Esophagus squamous epithelium (tissue), 5 donors: ENCODE measurements at places on chromosomes 7 and 10. TPM values are rescaled to one million over a fixed set of nuclear protein-coding genes. Genes with fewer than 3 reads are reported as not detected.

The SEMA3D gene
- 0.06 TPM for total RNA-seq

The SLC13A1 gene
- total RNA-seq = not detected

The FBXO24 gene
- not detected for total RNA-seq

GRCh38 chr7:156177422-156178055 lies 365.3 kb upstream of the SHH start:
- no peaks in the 10 kb centered on the region for H3K27me3 ChIP-seq
- H3K4me3 ChIP-seq = no peak overlapping the region
- no peaks in the 10 kb centered on the region for H3K36me3 ChIP-seq

DNA sequence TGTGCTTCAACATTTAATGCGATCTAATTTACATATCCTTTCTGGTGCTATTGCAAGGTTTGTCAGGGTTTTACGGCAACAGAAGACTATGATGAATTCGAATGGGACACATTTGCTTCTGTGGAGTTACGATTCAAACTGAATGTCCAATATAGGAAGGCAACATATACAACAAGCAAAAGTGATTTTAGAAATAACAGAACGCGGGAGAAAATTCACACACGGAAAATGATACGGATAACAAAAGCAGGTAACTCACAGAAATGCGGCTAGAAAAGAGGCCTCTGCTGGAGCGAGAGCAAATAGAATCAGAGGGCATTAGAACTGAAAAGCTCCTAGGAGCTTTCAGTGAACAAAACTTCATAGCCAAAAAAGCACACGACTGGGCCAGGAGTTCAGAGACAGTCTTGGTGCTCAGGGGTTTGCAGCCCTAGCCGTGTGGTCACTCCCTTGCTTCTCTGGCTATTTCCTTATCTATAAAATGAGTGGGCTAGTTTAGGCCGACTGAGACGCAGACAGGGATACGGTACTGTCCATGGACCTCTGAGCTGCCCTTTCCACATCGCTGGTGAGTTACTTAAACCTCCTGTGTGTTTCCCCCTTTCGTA lies 557 bp upstream of the TAX1BP1 start:
- no peaks in the 10 kb centered on the region for H3K36me3 ChIP-seq
- peak overlapping the region; percentile 96 for H3K27ac ChIP-seq
- H3K4me3 ChIP-seq = peak overlapping the region; percentile 94
- no peak for DNase-seq

GRCh38 chr7:99504281-99504602 lies 220 bp upstream of the ZKSCAN5 start:
- peaks cover 34% of the 10 kb centered on the region for H3K4me1 ChIP-seq
- no peak for DNase-seq
- peaks cover 3% of the 10 kb centered on the region for H3K36me3 ChIP-seq
- H3K27me3 ChIP-seq = no peaks in the 10 kb centered on the region
- peak overlapping the region; percentile 94 for H3K27ac ChIP-seq

The MSMB gene
- total RNA-seq = not detected

DNA sequence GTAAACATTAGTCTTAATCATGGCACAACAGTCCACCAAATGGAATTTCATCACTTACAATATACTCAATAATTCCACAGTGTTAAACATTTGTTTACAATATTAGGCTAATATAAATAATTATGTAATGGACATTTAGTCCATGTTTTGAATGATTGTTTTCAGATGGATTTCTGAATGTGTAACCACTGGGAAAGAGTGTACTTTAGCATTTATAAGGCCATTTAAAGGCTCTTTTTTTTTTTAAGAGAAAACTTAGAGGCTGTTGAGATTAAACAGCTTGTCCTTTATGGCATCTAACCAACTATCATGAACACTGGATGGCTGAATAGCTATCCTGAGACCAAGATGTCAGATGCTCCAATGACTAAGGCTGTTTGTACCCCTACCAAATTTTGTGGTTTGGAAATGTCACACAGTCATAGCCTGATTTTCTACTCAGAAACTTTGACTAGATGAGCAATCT lies 248.3 kb upstream of the GLI3 start:
- no peak for DNase-seq
- no peaks in the 10 kb centered on the region for H3K36me3 ChIP-seq
- peaks cover 5% of the 10 kb centered on the region for H3K4me1 ChIP-seq

- H3K27ac ChIP-seq = no peak overlapping the region
- no peaks in the 10 kb centered on the region for H3K27me3 ChIP-seq
- DNase-seq = no peak
- H3K36me3 ChIP-seq = no peaks in the 10 kb centered on the region
Observed at GRCh38 chr10:89549510-89549909, 14.1 kb upstream of the SLC16A12 start.

DNA sequence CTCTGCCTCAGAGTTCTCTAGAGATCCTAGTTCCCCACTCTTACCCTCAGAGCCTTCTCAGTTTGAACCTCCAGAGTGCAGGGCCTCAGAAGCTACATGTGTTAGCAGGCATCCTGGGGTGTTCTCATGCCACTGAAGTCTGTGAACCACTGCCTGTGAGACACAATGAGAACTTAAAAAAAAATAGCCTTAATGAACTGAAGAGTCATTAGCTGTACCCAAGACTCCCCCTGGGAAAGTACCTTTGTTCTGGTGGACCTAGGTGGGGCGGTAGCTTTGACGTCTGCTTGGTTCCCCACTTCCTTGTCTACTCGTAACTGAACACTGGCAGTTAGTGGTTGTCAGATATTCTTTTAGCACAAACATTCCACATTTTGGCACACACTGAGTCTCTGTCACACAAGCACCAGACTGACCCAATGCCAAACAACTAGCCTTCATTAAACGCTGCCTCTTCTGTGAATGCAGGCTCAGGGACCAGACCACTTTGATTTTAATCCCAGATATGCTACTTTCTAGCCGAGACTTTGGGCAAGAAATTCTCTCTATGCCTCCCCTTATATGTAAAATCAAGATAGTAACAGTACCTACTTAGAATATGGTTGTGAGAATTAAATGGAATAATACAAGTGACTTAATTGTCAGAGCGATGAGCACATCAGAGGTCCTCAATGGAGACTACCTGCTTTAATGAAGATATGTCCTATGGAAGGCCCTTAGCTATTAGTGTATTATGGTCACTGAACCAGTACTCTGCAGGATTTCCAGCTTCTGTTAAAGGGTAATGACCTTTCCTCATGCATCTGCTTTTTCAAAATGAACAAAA lies 75.3 kb upstream of the CC2D2B start:
- H3K4me3 ChIP-seq = no peak overlapping the region
- peak overlapping the region; percentile 86 for H3K27ac ChIP-seq
- H3K36me3 ChIP-seq = no peaks in the 10 kb centered on the region
- H3K27me3 ChIP-seq = no peaks in the 10 kb centered on the region

DNA sequence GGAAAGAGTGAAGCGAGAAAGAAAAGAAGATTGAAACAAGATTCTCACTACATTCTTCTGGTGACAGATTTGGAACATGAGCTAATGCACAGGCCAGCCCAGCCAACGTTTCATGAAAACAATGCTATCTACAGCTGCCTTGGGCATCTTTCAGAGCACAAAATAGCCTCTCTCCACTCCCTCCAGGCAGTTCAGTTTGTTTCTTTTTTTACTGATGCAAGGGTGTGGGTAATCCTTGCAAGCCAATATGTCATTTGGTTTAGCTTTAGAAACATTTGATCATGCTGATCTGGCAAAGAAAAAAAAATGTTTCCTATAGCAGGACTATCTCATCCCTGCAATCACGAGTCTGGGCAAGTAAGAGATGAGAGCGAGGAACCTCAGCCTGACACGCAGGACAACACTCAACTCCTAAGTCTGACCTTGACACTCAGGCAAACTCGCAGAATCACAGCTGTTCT lies 35.9 kb downstream of the SVIL start:
- no peak for DNase-seq
- peak overlapping the region; percentile 90 for H3K27ac ChIP-seq
- H3K36me3 ChIP-seq = no peaks in the 10 kb centered on the region
- H3K4me1 ChIP-seq = peaks cover 85% of the 10 kb centered on the region

DNA sequence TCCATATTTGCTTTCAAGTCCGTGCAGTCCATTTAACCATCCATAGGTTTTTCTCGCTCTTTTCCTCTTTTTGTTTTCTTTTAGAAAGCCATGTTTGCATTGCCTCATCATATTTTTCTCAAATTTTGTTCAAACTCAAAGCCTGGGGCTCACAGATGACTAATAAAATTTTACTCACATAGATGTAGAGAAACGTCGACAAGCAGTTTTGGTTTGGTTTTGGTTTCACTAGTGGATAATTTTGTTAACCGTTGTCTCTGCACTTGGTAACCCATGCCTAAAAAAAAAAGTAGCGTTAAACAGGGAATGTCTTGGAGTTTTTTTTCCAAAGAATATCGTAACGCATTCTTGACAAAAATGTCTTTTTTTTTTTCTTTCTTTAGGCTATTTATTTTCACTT lies 344.2 kb upstream of the GALNT17 start:
- no peak overlapping the region for H3K4me3 ChIP-seq
- H3K27ac ChIP-seq = no peak overlapping the region
- no peaks in the 10 kb centered on the region for H3K27me3 ChIP-seq
- peaks cover 13% of the 10 kb centered on the region for H3K36me3 ChIP-seq

The SPDYE5 gene
- not detected for total RNA-seq

The UNCX gene
- not detected for total RNA-seq

DNA sequence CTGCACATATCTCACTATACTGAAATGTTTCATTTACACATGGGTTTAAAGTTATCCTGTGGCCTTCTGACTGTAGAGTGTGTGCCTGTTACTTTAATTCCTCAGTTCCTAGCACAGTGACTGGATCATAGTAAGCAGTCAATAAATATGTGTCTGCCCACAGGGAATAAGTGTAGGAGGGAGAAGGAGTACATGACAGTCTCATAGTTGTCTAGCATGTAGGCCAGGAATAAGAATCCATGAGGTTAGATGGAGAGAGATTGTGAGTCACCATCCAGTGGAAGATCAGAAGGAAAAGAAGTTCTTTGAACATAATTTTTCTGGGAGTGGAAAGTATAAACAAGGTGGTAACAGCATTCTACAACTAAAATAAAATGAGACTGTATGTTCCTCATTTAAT lies 36.6 kb upstream of the SEMA3A start:
- H3K27me3 ChIP-seq = no peaks in the 10 kb centered on the region
- H3K4me1 ChIP-seq = no peaks in the 10 kb centered on the region
- H3K27ac ChIP-seq = no peak overlapping the region
- DNase-seq = no peak
- no peak overlapping the region for H3K4me3 ChIP-seq

GRCh38 chr10:26478061-26478460 lies 39.9 kb downstream of the APBB1IP start:
- no peaks in the 10 kb centered on the region for H3K4me1 ChIP-seq
- no peak overlapping the region for H3K27ac ChIP-seq
- no peaks in the 10 kb centered on the region for H3K36me3 ChIP-seq
- H3K4me3 ChIP-seq = no peak overlapping the region
- no peak for DNase-seq

- H3K4me3 ChIP-seq = no peak overlapping the region
- no peak overlapping the region for H3K27ac ChIP-seq
- no peaks in the 10 kb centered on the region for H3K27me3 ChIP-seq
- no peaks in the 10 kb centered on the region for H3K4me1 ChIP-seq
- DNase-seq = no peak
- no peaks in the 10 kb centered on the region for H3K36me3 ChIP-seq
Observed at GRCh38 chr10:4685904-4686643, 139.9 kb upstream of the AKR1E2 start.

GRCh38 chr10:106301146-106301545 lies 863.4 kb downstream of the SORCS1 start:
- H3K4me3 ChIP-seq = no peak overlapping the region
- no peaks in the 10 kb centered on the region for H3K36me3 ChIP-seq
- no peaks in the 10 kb centered on the region for H3K27me3 ChIP-seq

DNA sequence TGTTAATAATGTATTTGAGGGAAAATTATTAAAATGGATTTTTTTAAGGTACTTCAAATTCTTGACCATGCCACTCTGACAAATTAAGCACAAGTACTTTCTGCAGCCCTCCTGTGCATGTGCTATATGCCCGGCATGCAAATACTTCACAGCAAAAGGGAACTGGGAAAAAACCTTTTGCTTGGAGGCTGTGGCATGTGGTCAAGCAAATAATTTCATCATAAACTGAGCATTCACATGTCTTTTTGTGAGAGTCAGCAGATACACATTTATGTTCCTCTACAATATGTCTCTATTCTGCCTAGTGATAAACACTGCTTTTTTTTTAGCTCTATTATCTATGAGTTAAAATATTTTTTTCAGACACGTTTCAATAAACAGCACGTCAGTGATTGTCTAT lies 53.7 kb upstream of the SEMA3A start:
- peak overlapping the region; percentile 45 for H3K27ac ChIP-seq
- no peak overlapping the region for H3K4me3 ChIP-seq
- DNase-seq = no peak
- H3K36me3 ChIP-seq = no peaks in the 10 kb centered on the region
- no peaks in the 10 kb centered on the region for H3K27me3 ChIP-seq
